ENCODE measurements at places on chromosomes 11 and 22.

GRCh38 chr11:85749884-85750283 is 61.1 kb downstream of the SYTL2 start:
- DNase-seq = no peak

DNA sequence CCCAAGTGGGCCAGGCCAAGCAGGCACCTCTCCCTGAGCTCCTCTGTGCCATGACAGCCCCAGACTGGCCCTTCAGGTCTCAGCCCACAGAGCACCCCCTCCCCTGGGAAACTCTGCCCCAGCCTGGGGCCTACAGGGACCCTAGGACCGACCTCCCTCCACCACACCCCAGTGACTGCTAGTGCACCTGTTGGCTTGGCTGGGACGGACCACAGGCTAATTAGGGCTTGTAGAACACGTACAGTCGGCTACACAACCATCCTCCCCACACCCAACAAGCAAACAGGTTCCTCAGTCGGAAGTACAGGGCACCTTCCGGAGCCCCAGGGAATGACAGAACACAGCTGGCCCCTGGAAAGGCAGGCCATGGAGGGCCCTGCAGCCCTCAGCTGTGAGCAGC is 4.3 kb downstream of the SBF1 start:
- no peak for DNase-seq

GRCh38 chr22:49674479-49675050 is 153.1 kb downstream of the BRD1 start:
- DNase-seq = no peak

DNA sequence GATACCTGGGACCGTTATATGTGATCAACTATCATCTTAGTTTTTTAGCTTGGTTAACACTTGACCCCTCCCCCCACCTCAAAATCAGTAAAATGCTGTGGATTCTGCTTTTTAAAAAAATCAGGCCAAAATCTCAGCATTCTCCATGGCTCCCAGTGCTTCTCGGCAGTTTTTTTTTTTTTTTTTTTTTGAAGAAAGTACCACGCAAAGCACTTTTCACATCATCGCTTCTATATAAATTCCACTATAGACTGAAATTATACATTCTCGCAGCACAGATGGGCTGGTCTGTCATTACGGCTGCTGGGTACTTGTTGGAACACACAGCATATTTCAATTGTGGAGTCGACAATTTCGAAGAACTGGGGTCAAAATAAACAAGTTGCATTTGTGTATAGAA is 67.7 kb upstream of the PPARA start:
- no peak for DNase-seq

- no peak for DNase-seq
Observed at GRCh38 chr22:46259374-46259773, 3.8 kb downstream of the PKDREJ start.

GRCh38 chr11:44326615-44327475 is 16.9 kb upstream of the ALX4 start:
- DNase-seq = no peak

DNA sequence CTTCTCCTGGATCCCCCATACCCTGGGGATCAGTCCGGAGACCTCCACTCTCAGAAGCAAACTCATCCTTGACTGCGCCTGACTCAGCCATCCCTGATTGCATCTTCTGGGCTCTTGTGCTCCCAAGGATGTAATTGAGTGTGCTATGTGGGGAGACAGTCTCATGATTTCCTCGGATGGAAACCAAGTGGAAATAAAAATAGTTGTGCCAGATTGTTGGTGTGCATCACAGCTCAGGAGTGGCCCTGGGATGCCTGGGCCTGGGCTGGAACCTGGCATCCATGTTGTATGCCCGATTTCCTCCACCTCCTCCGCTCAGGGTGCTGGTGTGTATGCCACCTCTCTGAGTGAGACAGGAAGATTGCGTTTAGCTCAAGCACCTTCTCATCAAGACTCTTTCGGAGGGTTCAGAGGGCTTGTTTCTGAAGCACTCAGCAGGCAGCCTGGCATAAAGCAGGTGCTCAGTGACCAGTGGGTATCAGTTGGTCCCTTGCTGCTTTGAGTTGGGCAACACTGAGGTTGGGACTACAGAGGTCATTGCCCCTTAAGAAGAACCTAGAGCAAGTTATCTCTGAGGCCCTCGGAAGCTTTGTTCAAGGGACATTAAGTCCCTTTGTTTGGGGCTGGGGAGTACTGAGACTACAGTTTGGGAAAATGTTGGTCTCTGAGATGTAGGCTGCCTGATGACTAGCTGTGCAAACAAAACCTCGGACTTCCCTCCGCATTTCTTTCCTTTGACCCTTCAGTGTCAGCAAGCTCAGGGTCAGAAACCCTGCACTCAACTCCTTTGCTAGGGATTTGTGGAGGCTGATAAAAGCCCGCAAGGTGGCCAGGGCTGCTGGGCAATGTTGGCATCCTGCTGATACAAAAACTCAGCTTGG is 24.8 kb upstream of the MICAL2 start:
- peak; percentile 76 for DNase-seq

DNA sequence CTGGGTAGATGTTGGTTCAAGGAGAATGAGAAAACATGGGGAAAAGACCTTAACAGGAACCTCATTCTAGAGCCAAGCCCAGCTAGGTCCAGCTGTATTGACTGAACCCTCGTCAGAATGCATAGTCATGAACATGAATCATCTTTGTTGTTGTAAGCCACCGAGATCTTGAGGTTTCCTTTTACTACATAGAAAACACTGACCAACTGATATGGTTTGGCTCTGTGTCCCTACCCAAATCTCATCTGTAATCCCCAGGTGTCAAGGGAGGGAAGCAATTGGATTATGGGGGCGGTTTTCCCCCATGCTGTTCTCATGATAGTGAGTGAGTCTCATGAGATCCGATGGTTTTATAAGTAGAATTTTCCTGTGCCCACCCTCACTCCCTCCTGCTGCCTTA is 19.4 kb upstream of the PHOX2A start:
- no peak for DNase-seq

DNA sequence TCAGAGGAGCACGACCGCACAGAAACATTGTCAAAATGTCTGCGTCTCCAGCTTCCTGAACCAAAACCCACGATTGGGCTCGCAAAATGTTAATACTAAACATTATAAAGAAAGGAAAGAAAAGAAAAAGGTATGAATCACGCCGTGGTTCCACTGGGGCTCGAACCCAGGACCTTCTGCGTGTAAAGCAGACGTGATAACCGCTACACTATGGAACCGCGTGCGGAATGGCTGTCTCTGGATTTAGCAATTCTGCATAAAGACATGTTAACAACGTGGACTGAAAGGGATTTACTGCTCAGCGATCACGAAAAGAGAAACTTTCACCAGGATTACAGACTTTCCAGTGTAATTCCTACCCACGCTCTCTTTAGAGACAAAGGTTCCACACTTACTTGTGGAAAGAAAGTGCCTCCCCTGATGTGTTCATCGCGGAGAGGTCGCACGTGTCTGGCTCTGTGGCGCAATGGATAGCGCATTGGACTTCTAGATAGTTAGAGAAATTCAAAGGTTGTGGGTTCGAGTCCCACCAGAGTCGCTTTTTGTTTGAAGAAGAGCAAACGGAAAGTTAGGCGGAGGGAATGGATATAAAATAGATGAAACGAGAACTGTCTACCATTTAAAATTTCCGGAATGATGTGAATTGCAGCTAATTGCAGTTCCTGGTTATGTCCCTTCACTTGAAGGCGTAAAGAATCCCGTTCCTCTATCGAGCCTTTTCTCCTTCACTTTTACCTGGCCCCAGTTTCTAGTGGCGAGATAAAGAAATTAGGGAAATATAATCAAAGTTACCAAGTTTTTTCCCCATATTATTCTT is 39.7 kb downstream of the OR4D9 start:
- peak; percentile 96 for DNase-seq

- no peak for DNase-seq
Observed at GRCh38 chr22:29393019-29393608, 4.7 kb upstream of the AP1B1 start.

- DNase-seq = no peak
Observed at GRCh38 chr22:20989323-20990138, 7.4 kb downstream of the LZTR1 start.

Measured in mesenchymal stem cell (in vitro differentiated cells and primary cell).